ENCODE measurements at places on chromosomes 11 and 22. TPM values are rescaled to one million over a fixed set of nuclear protein-coding genes. Genes with fewer than 3 reads are reported as not detected.

GRCh38 chr11:33804471-33804870 lies 30.2 kb upstream of the FBXO3 start:
- no peak for DNase-seq

DNA sequence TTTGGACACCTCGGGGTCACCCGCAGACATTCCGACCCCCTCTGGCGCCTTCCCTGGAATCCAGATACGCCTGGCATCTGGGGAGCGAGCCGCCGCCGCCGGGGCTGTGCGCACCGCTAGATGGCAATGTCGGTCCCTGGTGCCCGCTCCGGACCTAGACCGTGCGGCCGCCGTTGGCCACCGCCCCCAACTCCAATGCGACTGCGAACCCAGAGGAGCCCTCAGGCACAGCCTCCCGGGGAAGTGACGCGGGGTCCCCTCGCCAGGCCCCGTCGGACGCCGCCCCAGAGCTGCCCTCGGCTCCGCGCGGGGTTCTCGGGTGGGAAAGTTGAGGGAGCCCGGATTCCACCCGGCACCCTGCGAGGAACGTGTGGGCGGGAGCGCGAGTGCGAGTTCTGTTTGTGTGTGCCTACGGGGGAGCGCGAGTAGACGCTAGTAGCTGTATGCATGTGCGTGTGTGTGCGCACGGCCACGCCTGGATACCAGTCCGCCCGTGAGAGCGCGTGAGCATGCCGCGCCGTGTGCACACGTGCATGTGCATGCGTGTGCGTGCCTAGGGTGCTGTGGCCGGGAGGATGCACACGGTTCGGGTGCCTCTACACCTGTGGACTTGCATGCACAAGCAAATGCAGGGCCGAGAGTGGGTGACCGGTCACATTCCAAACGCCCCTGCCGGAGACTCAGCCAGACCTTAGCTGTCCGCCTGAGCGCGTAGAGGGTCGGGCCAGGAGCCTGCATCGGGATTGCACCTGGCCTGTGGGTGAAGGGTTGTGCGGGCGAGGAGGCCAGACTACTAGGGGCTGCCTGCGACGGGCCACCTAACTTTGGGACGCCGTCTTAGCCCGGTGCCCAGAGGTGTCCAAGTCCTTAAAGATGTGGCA lies 1.9 kb downstream of the CHRM4 start:
- DNase-seq, result no peak

DNA sequence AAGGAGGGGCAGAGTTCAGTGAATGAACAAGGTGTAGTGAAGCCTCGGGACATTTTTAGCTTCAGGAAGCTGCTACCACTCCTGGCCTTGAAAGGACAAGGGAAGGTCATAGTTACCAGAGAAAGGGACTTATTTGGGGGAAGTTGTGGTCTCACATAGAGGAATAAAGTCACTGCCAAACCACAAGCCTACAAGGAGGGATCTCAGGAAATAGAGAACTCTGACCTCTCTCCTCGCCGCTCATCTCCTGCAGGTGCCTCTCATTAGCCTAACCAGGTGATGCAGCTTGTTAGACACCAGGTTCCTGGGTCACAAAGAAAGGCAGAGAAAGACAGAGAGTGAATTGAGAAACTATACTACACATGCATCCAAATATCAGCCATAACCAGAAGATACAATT lies 14.3 kb upstream of the TOLLIP start:
- no peak for DNase-seq

GRCh38 chr22:32841175-32841574 lies 39.7 kb downstream of the TIMP3 start:
- DNase-seq, result no peak

DNA sequence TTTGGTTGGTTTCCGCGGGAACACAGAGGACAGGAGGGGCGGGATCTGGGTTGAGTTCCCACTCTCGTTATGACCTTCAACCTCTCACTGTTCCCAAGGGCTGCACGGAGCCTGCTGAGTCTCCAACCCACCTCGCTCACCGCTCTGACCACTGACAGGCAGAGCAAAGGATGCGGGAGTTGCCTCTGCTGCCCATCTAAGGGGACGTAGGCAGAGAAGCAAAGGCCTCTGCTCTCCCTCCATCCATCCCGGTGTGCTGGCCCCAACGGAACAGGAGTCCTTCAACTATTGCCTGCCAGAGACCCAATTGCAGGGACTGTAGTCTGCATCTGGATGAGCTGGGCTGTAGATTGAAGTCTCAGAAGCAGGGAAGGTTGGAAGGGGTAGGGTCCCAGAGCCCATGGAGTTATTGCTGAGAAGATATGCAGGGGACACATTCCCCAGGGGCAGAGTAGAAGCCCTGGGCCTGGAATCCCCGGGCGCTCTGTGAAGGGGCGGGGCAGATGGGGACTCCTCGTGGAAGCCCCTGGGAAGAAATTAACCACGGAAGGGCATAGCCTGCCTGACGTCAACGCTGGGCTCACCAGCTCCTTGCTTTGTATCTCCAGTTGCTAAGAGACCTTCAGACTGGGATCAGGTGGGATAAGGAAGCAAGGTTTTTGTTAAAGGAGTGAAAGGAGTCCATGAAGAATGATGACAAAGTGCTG lies 12.7 kb upstream of the FXYD2 start:
- no peak for DNase-seq

DNA sequence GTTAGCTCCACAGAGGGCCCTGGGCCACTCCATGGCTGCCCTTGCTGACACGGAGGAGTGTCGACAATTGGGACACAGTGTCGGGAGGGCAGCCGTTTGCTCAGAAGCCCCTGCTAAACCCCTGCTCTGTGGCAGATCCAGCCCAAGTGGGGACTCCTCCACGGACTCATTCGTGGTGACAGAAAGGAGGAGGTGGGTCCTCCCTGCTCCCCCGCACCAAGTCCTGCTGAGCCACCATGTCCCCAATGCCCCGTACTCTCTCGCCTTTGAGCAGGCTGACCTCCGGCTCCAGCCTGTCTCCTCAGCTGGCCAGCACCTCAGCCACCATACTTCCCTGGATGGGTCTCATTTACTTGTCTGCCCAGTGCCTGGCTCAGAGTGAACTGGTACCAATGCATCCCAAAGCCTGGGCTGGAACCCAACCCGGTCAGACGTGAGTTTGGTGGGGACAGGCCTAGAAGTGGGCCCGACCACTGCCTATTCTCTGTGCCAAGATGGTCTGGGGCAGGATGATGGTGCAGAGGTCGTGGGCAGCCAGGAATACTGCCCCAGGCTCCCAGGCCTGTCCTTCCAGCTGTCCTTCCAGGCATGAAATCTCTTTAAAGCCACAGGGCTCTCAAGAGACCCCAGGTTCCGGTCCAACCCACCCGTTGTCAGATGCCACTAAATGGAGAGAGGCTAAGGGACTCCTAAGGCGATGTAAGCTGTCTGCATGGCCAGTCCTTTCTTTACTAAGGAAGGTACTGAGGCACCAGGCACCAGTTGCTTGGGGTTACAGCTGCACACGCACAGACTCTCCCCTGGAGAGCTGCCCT lies 4.3 kb downstream of the CBX6 start:
- DNase-seq, result no peak

GRCh38 chr11:18151581-18151980 lies 19.2 kb downstream of the MRGPRX3 start:
- no peak for DNase-seq

GRCh38 chr11:23502389-23502788 lies 642.1 kb upstream of the CCDC179 start:
- DNase-seq, result no peak

DNA sequence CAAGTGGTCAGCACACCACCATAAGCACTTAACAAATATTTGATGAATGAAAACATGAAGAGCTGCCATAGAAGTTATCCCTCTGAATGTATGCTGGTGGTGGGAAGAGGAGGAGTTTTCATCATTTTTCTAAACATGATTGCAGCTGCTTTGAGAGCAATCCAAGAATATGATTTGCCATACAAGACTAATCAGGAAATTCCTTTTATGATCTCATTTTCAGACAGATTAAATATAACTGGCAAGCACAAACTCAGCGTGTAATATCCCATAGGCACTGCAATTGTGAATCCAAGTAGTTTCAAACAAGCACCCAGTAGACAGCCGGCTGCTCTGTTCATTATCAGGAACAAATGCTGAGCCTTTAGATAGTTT lies 505.7 kb upstream of the LUZP2 start:
- no peak for DNase-seq

- DNase-seq, result no peak
Measured at GRCh38 chr11:132475026-132475425, 1057.3 kb downstream of the OPCML start.

DNA sequence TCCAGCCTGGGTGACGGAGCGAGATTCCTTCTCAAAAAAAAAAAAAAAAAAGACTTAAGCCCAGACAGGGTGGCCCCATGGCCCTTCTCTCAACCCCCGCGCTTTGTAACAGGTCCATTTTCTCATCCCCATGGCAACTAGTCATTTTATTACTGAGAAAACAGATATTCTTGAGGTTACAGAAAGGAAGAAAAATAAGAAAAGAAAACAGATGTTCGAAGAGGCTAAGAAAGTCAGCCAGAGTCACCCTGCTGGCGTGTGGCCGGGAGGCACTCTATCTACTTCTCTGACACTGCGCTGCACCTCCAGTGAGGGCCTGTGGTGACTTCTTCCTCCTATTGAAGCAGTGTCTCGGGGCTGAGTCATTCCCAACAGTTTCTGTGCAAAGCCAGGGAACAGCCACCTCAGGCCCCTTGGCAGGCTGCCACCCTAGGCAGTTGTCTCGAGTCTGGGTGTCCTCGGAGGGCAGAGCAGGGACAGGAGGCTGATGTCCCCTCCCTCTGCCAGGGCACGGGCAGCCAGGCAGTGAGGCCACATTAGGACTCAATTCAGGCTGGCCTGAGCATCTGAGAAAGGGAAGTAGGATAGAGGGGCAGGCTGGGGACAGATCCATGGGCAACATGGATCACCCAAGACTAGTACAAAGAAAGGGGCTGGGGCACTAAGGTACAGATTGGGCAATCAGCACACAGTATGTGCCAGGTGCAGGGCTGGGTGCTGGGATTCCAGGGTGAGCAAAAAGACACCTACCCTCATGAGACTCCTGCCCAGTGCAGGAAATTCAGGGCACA lies 16.4 kb upstream of the SYVN1 start:
- DNase-seq, result no peak

- DNase-seq, result no peak
Measured at GRCh38 chr11:94028436-94028835, 7.3 kb downstream of the HEPHL1 start.

DNA sequence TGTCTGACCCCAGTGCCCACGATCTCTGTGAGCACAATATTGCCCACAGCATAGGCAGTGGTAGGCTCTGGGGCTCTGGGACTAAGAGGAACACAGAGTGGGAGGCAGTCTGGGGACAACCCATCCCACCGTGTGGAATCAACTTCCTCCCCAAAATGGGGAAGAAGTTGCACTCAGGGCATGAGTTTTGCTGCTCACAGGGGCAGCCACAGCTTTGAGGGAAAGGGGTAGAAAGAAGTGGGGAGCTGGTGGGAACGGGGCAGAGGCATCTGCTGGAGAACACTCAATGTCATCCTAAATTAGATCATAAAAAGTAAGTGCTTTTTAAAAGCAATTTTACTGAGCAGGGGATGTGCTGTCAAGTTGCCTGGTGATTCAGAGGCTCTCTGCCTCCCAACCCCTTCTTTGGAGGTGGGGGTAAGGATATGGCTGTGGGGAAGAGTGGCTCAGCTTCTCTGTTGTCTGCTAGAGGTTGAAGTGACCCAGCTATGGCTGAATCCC lies 233.8 kb upstream of the NCAM1 start:
- no peak for DNase-seq

- DNase-seq, result no peak
Measured at GRCh38 chr11:36945384-36945783, 347.3 kb upstream of the RAG2 start.

DNA sequence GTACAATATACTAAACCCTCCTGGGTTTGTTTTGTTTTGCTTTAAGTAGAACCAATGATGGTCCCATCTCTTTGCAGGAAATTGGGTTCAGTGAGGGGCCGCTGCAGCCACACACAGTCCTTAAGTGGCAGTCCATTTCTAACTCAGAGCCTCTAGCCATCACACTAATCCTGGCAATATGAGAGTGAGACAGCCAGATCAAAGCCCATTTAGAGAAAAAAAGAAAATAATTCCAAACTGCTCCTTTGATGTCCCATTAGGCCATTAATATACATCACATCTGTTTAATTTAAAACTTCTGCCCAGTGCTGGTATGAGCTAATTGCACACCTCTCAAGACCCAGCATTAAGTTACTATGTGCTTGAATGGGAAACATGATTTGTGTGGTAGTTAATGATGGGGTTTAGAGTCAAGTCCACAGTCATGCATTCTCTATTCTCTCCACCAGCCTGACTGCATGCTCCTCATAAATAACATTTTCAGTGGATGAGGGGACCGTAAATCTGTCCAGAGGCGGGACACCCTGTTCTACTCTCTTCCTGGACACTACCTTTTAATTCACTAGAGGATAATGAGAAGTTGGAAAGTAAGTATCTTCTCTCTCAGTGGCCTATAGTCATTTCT lies 53.8 kb upstream of the BIRC3 start:
- DNase-seq, result no peak

- DNase-seq, result no peak
Measured at GRCh38 chr11:14081581-14082231, 119.2 kb downstream of the SPON1 start.

DNA sequence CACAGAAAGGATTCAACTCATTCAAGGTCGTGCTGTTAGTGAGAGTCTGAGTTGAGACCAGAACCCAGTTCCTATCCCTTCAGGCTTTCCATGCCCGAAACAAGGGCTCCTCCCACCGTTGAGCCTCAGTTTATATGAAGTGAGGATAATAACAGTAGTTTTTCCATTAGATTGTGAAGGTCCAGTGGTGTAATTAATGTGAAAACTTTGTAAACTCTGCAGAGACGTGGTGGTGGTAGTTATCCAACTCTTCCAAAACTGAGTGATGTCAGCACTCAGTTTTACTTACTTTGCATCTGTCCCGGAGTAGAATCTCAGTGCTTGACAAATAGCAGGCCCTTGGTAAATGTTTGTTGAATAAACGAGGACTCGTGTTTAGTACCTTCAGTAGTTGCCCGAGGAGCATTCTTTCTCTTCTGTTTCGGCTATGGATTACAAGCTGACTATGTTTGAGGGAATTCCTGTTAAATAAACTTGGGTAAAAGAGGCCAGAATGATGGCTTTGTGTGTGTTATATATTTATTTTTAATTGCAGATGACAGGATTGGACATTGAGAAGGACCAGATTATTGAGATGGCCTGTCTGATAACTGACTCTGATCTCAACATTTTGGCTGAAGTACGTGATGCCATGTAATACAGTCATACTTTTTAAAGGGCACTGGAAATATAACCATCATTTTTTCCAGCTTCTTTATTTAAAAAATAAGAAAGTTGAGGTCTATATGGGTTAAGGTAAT lies 1.0 kb downstream of the REXO2 start:
- no peak for DNase-seq

DNA sequence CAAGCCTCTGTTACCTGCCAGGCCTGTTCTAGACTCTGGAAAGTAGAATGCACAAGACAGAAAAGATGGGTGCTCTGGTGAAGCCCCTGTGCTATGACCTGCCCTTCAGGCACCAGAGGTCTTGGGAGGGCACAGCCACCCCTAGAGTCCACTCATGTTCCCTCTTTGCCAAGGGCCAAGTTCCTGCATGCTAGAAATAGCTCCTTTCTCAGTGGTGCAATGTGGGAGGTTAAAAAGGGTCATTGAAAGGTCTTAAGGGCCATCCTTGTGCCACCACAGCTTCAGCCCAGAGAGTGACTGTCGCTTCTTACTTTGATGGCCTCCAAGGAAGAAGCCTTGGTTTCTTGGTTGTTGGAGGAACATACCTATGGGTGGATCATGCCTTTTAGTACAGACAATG lies 84.6 kb upstream of the PARVA start:
- DNase-seq, result no peak

- DNase-seq, result no peak
Measured at GRCh38 chr11:122204206-122204605, 88.2 kb upstream of the BLID start.

ISX gene
- polyA plus RNA-seq, result 0.18 TPM

CBX6 gene
- polyA plus RNA-seq, result 37.5 TPM

MSANTD4 gene
- 43.0 TPM for polyA plus RNA-seq

BUD13 gene
- 39.3 TPM for polyA plus RNA-seq

MYOD1 gene
- polyA plus RNA-seq, result not detected

ZDHHC13 gene
- polyA plus RNA-seq, result 21.8 TPM

Data from right renal cortex interstitium (tissue), 3 donors.